Stimulated activated CD8-positive, alpha-beta memory T cell treated with anti-CD3 and anti-CD28 coated beads, Interleukin-7, amount 100 ng/mL, for 1 hour (primary cell): ENCODE measurements at places on chromosomes 5 and 9.

DNA sequence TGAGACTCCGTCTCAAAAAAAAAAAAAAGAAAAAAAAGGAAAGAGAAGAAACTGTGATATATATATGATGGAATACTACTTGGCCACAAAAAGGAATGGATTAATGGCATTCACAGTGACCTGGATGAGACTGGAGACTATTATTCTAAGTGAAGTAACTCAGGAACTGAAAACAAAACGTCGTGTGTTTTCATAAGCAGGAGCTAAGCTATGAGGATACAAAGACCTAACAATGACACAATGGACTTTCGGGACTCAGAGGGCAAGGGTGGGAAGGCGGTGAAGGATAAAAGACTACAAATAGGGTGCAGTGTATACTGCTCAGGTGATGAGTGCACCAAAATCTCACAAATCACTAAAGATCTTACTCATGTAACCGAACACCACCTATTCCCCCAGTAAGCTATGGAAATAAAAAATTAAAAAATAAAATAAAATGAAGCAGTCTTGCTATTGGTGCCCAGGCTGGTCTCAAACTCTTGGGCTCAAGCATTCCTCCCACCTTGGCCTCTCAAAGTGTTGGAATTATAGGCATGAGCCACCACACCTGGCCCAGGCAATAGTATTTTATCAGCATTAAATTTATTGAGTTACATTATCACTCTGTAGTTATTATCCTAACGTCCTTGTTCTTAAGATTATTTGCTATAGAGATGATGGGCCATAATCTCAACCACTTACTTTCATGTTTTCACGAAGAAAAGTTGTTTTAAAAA lies 71.5 kb upstream of the GPBP1 start:
- no peak for DNase-seq

- DNase-seq: no peak
Observed at GRCh38 chr5:166377756-166378155, 1913.7 kb upstream of the WWC1 start.

DNA sequence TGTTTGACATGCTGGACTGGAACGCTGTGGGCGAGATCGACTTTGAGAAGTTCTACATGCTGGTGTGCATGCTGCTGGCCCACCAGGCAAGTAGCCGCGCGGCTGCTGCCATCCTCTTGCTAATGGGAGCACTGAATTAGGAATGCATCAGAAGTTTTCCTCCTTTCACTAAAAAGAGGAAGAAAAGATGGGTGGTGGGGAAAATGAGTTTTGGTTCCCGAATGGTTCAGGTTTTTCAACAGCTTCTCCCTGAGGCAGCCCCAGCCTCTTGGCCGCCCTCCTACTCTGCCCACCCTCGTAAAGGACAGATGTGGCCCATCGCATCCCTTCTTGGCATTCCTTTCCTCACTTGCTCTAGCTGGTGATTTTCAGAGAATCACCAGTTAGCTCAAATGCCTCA lies 5.5 kb downstream of the EFCAB9 start:
- DNase-seq: no peak

GRCh38 chr9:136588663-136589464 lies 43.0 kb upstream of the NOTCH1 start:
- DNase-seq: no peak

GRCh38 chr5:120599576-120599975 lies 135.5 kb downstream of the PRR16 start:
- no peak for DNase-seq

GRCh38 chr5:7435503-7435902 lies 39.6 kb downstream of the ADCY2 start:
- no peak for DNase-seq

DNA sequence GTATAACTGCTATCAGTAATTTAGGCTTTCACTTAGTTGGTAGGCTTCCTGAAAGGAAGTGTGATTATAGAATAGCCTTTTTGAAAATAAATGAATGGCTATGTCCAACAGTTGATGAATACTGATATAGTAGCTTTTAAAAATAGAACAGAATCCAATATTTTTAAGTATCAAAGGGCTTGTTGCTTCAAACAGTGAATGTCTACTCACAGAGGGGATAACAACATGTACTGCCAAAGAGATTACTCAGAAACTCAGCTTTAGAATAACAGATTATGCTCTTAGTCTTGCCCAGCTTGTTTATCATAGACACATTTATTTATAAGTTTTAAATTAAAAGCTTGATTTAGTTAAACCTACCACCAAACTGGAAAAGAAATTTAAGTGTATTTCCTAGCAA lies 132.6 kb downstream of the XRCC4 start:
- DNase-seq: no peak

DNA sequence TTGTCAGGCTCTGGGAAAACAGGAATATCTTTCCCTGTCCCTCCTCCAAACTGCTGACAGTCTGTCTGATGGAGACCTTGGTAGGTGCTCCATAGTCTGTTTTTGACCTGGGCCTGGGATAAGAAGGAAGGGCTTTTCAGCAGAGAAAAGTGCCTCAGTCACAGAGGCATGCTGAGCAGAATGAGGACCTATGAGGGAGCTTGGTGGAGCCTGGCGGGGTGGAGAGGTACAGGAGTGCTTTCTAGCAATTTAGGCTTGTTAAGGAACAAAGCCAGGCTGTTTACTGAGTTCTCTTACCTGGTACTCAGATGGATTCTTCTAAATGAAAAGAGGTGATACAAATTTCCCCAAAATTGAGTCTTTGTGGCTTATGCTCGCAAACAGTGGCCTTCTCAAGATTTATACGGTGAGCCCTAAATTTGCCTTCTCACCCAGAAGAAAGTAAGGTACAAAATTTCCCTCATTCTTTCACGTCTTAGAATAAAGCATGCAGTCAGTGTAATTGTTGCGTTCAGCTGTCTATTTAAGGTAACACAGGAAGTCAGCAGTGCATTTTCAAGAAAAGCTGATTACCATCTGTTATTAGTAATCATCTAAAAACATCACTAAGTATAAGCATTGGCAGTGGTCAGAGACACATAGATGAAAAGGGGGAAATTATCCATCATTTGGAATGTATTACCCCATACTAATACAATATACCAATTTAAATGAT lies 28.6 kb upstream of the IL13 start:
- no peak for DNase-seq

GRCh38 chr9:127489471-127490115 lies 38.3 kb downstream of the LRSAM1 start:
- no peak for DNase-seq

DNA sequence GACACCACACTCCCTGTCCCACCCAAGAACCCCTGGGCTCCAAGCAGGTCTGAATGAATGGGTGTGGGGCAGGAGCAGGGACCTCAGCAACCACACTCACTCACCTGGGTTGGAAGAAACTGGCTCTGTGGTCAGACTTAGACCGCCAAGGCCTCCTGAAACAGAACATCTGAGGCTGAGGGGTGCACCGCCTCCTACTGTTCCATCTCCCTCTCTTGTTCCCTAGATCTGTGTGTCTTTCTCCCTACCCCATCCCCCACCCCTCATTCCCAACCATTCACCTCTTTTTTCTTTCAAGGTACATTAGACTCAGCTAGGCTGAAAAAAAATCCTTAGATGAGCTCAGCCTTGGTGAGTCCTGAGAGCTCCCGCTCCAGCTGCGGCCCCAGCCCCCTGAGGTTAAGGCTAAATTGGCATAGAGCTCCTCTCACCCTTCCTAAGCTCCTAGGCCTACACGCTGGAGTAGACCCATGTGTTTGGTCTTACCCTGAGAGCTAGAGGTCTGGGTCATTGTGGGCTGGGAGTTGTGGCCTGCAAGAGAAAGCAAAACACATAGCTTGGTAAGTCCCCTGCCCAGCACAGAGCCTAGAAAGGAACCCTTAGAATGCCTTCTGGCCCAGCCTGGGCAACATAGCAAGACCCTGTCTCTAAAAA lies 4.8 kb downstream of the ECSCR start:
- DNase-seq: no peak

DNA sequence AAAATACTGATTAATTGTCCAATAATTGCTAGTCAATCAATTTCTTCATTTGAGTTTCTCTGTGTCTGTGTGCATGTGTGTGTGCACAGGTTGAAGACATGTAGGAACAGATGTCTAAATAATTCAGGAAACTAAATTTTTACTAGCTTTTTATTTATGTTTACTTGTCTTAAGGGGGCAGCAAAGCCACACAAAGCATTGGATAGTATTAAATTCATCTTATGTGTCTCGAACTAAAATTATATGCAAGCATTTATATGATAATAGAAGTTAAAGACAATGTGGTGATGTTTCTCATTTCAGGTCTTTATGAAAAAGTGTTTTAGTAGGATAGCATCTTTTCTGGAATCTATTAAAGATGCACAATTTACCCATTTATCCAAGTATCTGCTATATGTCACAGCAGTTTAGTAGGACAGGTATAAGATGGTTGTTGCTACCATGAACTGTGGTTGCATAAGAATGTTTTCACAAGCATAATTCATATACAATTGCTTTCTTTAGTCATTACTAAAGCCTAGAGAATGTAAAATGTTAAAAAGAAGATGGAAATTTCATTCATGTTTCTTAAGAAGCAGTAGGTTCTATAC lies 784.6 kb upstream of the NUDT12 start:
- DNase-seq: no peak

DNA sequence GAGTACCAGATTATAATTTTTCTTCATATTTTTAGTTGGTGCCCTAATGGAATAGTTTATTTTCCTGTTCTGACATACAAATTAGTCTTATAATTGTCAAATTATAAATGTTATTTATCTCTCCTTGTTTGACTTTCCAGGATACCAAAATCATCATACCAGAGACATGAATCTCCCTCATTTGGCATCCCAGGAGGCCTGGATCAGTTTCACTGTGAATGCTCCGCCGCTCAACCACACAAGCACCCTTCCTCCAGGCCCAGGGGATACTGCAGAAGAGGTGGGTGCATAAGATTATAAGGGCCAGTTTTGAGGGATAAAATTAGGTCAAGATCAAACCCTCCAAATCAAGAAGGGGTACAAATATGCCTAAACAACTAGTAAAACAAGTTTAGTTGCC lies 1229.3 kb downstream of the CDH12 start:
- DNase-seq: no peak

- no peak for DNase-seq
Observed at GRCh38 chr5:15794052-15794985, 294.3 kb downstream of the FBXL7 start.

DNA sequence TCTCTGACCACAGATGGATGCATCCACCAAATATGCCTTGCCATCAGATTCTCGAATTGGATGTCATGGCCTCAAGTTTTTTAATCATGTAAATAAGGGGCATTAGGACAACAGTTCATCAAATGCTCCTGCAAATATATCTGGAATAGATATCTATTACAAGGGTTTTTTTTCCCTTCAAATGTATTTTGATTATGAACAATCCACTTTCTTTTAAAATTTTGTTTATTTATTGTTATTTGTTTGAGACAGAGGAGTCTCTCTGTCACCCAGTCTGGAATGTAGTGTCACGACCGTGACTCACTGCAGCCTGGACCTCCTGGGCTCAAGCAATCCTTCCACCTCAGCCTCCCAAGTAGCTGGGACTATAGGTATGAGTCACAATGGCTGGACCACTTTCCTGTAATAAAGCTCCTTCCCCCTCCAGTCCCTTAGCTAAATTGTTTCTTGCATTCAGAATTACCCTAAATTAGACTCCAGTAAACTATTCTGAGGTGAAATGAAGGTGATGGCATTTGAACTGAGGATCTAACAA lies 1412.1 kb downstream of the EFNA5 start:
- DNase-seq: no peak

GRCh38 chr9:108217431-108218349 lies 638.1 kb downstream of the ACTL7B start:
- DNase-seq: no peak

GRCh38 chr9:132077881-132078698 lies 1.6 kb downstream of the MED27 start:
- DNase-seq: no peak

DNA sequence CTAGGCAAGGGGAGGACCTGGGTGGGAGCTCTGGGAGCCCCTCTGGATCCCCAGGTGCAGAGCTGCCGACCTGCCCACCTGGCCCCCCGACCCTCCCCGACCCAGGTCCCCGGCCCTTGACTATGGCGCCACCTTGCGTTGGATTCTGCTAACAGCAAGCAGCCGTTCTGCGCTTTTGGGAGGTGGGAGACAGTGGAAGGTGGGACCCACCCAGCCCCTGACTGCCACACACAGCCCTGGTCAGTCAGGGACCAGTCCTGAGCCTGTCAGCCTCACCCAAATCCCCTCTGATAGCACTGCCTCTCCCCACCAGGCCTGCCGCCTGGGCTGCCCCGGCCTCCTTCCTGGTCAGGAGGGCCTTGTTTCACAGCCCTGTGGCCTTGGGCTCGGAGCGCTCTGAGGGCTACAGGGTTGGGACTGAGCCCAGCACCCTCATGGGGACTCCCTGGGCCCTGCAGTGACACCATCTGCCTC lies 77.9 kb downstream of the HMCN2 start:
- no peak for DNase-seq

- DNase-seq: no peak
Observed at GRCh38 chr9:131530546-131530919, 530 bp downstream of the UCK1 start.

DNA sequence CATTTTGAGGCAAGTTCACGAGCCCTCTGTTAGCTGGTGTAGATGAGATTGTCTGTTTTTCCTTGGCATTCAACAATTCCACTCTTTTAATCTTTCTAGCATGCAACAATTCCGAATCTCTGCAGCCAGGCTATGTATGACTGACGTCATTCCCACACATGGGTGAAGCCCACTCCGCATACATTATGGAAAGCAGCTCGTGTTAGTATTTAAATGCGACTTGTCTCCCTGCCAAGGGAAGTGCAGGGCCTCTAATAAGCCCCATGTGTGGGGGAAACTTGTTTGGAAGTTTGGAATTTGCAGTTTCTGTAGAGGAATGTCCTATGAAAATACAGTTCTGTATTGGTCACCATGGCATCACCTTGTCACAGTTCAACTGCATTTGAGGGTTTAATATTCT lies 146.0 kb upstream of the FBXL7 start:
- no peak for DNase-seq
